ENCODE measurements at places on chromosomes 7 and 10.
A peak's percentile ranks its signal among the peaks of the same experiment; 100 is the strongest.

GRCh38 chr10:1613511-1613910 is 123.8 kb downstream of the ADARB2 start:
- DNase-seq, result peak; percentile 34

DNA sequence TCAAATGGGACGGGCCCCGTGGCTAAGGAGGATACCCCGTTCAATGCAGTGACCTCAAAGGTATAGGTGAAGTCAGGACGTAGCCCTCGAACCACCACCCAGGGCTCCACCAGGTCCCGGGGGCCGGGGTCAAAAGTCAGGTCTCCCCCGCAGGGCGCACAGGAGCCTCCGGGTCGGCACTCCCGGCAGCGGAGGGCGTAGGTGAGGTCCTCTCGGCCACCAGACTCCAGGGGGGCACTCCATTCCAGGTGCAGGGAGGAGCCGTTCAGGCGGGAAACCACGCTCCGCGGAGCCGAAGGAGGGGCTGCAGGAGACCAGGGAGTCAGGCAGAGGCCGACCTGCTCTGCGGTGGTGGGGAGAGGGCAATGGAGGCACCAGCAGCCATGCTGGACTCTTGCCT is 7.7 kb downstream of the EPHB4 start:
- DNase-seq, result no peak

DNA sequence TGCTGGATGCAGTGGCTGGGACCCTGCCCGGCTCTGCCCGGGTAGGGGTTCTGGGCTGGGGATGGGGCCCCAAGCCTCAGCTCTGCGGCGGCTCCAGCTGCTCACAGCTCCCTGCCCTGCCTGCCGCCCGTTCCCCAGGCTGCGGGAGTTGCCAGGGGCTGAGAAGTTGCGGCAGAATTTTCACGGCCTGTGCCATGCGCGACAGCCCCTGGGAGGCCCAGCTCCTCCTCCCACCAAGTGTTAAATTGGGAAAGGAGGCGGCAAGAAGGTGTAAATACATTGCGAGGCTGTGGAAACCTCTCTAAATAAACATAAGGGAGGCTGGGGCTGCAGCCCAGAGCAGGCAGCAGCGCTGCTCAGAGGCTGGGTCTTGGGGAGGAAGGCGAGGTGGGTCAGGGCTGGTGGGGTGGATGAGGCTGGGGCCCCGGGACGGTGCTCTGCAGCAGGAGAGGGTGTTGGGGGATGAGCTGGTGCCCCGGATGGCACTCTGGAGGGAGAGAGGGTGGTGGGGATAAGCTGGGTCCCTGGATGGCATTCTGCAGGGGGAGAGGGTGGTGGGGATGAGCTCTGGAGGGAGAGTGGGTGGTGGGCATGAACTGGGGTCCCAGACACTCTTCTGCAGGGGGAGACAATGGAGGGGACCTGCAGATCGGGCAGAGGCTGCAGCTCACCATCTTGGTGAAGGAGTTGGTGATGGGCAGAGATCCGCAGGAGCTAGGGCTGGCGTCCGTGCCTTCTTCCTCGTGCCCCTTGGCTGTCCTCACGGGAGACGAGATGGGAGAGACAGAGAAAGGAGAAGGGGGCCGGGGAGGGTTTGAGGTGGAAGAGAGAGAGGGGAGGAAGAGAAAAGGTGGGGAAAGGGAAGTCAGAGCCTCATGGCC is 85.5 kb upstream of the GNA12 start:
- DNase-seq, result peak; percentile 54

DNA sequence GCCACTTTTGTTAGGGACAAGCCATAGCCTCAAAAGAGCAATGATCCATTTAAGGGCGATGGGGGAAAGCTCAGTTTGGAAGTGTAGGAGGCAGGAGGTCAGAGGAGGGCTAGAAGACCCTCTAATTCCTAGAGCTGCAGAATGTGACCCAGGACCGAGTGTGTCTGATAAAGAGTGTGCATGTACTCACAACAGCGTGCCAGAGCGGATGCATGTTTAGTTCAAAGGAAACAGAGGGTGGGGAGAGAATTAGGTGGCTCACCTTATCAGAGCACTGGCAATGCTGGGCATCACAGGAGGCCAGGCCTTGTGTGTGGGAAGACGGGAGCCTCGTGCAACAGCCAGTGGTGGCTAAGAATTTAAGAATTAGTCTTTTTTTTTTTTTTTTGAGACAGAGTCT is 133.9 kb upstream of the COBL start:
- DNase-seq, result no peak

DNA sequence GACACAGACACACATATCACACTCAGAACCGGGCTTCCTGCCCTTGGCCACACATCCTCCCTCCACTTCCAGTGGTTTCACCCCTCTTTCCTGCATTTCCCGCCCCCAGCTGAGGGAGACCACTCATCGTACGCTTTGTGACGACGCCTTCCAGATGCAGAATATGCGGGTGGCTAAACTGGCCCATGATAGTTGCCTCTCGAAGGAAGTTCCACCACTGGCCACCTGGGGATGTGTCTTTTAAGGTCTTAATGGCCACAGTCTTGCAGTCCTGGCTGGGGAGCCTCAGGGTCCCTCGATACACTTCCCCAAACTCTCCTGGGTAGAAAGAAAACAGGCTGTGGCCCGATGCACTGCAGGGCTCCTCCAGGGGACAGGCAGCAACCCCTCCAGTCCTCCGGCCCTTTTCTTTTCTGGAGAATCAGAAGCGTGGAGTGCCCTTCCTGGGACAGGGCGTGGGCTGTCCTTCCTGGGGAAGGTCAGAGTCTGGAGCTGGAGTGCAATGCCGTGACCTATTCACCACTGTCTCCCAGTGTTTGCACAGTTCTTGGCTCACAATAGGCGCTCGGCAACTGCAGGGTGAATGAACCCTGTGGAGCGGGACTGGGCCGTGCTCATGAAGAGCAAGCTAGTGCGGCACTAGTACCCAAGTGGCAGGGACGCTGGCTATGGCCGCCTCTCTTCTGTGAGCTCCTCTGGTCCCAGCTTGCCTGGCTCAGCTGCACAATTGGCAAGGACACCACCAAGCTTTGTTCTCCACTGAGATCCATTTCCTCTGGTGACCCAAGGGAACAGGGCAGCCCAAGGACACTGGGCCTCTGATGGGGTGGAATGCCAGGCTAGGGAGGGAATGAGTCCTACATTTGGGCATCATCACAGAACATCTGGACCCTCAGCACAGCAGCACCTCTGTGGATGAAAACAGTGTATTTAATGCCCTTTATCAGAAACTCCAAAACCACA is 13.2 kb downstream of the EPHA1 start:
- peak; percentile 71 for DNase-seq

DNA sequence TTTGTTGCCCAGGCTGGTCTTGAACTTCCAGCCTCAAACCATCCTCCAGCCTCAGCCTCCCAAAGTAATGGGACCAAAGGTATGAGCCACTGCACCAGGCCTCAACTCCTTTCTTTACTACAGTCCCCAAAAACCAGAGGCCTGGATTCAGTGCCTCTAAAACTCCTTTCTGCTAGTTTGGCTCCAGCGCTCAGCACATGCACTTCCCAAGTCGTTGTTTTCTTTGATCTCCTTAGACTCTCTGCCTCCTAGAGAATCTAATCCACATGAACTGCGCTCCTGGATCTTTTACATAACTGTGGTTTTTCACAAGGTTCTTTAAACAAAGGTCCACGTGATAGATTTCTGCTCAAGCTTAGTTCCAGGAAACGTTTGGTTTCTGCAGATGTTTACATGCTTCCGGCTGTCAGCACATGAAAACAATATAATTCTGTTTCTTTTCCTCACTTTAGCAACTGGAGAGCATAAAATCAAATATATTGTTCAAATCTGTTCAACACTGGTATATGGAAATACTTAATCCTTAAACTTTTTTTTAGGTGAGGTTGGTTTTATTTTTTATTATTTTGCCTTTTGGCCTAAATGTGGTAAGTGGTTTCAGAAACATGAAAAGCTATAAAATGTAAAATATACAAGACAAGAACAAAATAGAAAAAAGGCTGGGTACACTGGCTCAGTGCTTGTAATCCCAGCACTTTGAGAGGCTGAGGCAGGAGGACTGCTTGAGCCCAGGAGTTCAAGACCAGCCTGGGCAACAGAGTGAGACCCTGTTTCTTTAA is 270.5 kb upstream of the MKLN1 start:
- DNase-seq, result no peak

DNA sequence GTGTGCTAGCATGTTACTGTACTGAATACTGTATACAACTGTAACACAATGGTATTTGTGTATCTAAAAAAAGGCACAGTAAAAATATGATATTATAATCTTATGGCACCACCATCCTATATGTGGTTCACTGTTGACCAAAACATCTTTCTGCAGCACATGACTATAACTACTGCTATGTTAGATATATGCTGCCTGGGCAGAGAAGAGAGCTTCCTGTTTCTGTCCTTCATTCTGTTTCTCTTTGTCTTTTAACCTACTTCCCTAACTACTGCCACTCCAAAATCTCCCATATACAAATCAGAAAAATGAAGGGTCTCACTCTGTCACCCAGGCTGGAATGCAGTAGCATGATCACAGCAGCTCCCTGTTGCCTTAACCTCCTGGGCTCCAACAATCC is 8.8 kb upstream of the FGL2 start:
- DNase-seq, result no peak

GRCh38 chr10:110426294-110427181 is 71.2 kb upstream of the DUSP5 start:
- no peak for DNase-seq

DNA sequence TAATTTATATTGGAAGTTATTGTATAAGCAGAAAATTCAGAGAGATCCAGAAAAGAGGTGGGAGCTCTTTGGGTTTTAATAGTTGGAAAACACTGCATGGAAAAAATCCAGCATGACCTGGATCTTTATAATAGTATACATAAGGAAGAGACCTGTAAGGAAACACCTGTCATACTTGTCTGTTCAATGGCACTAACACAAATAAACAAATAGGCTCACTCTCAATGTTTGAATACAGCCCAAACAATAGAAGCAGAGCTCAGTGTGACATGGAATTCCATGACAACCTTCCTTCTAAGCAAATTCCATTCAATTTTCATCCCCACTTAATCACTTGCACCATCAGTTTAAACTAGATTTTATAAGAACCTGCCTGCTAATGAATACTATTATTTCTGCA is 31.7 kb downstream of the CISD1 start:
- no peak for DNase-seq

DNA sequence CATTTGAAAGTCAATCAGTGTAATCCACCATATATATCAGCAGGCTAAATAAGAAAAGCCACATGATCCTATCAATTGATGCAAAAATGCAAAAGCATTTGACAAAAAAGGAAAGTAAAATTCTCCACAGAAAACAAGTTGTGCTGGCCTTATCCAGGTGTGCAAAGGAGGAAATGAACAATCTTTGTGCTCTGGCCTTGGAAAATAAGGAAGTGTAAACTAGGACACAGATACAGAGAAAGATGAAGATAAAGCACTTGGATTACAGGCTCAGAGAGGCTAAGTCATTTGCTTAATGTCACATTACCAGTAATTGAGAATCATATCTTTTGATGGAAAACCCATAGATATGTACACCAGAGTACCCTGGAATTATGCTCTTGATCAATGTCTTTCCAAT is 54.5 kb downstream of the CXCL12 start:
- no peak for DNase-seq

DNA sequence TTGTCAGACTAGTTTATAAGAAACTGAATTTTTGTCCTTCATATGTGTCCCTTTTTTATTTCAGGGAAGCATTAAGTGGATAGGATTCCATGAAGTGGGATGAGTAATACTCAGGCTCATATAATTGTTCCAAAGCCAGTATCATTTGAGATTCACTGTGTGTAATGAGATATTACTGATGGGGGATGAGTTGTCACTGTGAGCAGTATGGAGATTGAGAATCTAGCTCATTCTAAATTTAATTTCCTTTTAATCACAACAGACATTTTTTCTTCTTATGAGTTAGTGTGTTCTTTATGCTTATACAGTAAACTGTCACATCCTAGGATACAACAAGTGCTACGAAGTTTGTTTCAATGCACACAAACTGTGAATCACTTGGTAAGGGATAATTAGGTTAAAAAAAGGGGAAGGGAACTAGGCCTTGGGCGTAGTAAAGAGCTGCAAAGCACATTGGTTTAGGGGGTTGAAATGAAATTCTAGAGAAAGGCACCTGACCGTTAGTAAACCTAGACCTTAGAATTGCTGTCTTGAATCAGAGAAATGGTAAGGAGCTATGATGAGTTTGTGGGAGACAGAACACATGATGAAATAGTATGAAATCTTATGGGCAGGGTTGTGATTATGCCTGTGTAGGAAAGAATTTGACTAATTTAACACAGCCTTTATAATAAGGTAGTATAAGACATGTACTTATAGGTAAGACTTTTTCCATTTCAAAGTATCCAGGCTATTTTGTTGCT is 153.4 kb downstream of the MLLT10 start:
- no peak for DNase-seq

- DNase-seq, result no peak
Measured at GRCh38 chr10:71302874-71303568, 16.0 kb upstream of the SLC29A3 start.

GRCh38 chr10:6794441-6794840 is 214.4 kb upstream of the PRKCQ start:
- no peak for DNase-seq

All from endodermal cell (in vitro differentiated cells).